CD4-positive, alpha-beta T cell treated with Interleukin-12 subunit alpha and Interleukin-12 subunit beta, for 1 hour (primary cell): ENCODE measurements at places on chromosomes 1 and 21.
A peak's percentile ranks its signal among the peaks of the same experiment; 100 is the strongest.

GRCh38 chr1:203663294-203663693 lies 36.7 kb downstream of the ATP2B4 start:
- DNase-seq = no peak

GRCh38 chr1:202160377-202160940 lies at the start of gene PTPN7:
Gene PTPN7 (minus strand): TSS chr1:202160602. CDS start chr1:202159402, 1,200 bp downstream.
- DNase-seq = peak; percentile 82

GRCh38 chr1:43834280-43835081 lies 99.1 kb upstream of the ARTN start:
- DNase-seq = no peak

DNA sequence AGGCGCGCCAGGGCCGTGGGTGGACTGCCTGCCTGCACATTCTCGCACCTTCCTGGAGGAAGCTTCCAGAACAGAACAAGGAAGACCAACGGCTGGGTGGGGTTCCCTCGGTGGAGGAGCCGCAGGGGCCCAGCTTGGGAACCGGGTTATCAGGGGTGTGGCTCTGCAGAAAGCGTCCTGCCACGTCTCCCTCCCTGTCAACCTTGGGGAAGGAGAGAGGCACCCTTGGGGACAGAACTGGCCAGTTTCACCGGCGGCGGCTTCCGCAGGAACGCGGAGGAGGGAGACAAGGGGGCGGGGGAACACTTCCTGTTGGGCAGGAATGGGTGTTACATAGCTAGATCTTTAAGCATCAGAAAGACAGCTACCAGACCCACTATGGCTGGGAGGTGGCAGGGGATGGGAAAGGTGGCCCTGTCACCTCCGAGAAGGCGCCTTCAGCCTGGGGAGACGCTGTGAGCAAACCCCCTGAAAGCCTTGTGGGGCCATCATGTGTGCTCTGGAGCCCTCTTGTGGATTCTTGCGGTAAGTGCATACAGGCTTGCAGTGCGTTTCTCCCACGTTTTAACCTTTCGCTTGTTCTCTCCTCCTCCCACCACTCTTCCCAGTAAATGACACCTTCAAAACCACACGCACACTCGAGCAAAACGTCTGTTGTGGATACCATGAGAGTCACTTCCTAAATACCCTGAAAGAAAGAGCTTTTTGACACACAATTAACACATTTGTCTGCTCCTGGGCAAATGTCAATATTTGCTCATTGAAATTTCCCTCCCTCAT lies 3.8 kb upstream of the PLEKHA6 start:
- DNase-seq = peak; percentile 83

DNA sequence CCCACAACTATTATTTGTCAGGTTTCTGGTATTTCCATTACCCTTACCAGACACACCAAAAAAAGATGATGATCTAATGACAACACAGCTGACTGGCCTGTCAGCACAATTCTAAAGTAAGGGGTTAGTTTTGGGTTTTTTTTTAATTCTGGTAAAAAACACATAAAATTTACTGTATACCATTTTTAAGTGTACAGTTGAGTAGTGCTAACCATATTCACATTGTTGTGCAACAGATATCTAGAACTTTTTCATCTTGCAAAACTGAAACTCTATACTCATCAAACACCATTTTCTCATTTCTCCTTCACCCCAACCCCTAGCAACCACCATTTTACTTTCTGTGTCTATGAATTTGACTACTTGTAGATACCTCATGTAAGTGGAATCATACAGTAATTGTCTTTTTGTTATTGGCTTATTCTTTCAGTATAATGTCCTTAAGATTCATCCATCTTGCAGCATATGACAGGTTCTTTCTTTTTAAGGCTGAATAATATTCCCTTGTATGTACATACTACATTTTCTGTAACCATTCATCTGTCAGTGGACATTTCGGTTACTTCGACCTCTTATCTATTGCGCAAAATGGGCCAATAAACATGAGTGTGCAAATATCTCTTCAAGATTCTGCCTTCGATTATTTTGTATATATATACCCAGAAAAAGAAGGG lies 29.8 kb downstream of the ARNT start:
- no peak for DNase-seq

DNA sequence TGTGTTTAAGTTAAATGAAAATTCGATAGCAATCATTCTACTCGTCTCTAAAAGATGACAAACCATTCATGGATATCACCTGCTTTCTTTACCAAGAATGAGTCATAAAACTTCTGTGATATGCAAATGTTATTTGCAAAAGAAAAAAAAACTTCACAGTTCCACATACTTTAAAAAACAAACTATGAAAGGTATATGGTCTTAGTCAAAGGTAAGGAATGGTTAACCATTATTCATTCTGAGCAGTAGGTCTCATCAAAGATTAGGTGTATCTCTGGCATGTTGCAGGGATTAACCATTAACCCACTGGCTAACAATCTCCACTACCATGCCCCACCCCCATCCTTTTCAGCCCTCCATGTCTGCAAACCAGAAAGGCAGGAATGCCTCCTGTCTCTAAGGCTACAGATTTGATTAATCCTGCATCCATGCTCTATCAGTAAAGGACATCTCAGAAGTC lies 44.4 kb downstream of the PTPN14 start:
- no peak for DNase-seq

DNA sequence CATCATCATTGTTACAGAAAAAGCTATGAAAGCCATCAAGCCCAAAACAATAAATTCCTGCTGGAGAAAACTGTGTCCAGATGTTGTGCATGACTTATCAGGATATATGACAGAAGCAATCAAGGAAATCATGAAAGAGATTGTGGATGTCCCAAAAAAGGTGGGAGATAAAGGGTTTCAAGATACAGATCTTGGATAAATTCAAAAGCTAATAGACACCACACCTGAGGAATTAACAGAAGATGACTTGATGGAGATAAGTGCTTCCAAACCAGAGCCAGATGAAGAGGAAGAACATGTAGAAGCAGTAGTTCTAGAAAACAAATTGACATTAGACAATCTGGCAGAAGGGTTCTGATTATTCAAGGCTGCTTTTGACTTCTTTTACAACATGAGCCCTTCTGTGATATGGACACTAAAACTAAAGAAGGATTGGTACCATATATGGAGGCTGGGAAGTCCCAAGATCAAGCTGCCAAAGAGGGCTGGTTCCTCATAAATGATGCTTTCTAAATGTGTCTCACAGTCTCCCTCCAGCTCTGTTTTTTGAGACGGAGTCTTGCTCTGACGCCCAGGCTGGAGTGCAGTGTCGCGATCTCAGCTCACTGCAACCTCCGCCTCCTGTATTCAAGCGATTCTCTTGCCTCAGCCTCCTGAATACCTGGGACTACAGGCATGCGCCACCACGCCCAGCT lies 32.1 kb upstream of the LRIG2 start:
- DNase-seq = no peak

GRCh38 chr1:29077155-29077554 lies 46.5 kb downstream of the TMEM200B start:
- no peak for DNase-seq
